Midbrain (tissue), 1 donor: ENCODE measurements at places on chromosomes 2 and 18.

GRCh38 chr2:230713331-230714135 is 891 bp downstream of the CAB39 start:
- no peak for DNase-seq

DNA sequence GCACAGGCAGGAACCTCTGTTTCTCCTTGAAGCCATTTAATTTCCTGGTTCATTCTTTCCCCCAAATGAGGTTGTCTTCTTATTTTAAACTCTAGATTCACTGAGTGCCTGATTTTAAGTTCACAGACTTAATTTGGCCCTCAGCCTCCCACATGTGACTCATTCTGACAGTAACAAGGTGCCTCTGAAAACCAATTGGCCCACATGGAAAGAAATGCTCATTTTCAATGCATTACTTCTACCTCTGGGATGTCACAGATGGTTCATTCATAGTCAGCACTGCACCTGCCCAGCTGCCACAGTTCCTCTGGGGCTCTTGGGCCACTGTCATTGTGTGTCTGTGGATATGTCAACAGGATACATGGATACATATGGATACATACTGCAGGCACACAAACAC is 140.4 kb upstream of the CAPN13 start:
- DNase-seq: no peak

DNA sequence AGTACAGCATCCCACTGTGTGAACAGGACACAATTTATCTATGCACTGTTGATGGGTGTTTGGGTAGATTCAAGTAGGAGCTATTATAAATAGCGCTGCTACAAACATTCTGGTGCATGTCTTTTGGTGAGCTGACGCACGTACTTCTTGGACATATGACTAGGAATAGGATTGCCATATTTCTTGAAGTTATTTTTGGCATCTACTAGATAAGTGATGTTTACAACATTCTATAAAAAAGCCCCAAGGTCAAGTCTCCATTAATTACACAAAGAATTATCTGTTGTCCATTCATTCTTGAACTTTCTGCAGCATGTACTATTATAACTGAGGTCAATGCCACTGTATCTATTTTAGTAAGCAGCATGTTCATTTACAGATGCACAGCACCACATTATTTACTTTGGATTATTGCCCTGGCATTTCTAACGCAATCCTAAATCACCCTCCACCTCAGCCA is 225.5 kb upstream of the TMEM200C start:
- no peak for DNase-seq

GRCh38 chr2:25521126-25521525 is 152.3 kb downstream of the DTNB start:
- no peak for DNase-seq

GRCh38 chr2:232748038-232748437 is 28.3 kb downstream of the KCNJ13 start:
- no peak for DNase-seq
